ENCODE measurements at places on chromosomes 11 and 22.

DNA sequence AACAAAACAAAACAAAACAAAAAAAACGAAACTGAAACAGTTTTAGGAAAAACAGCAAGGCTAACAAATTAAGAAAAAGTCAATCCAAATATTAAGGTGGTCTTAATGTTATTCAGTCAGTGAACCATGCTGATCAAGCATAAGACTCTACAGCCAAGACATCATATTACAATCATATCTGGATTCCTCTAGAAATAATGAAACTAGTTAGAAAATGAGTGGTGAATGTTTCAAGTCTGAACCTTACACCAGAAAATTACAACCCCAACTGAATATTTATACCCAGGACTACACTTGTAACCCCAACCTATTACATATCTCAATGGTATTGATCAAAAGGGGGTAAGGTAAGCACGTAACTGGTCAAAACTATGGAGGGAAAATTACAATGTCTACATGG, 48.8 kb downstream of the ACAT1 start:
- DNase-seq: peak; percentile 60

GRCh38 chr11:110200241-110200640, 96.2 kb downstream of the RDX start:
- no peak for DNase-seq

GRCh38 chr11:134048028-134048427, 20.8 kb upstream of the JAM3 start:
- no peak for DNase-seq

DNA sequence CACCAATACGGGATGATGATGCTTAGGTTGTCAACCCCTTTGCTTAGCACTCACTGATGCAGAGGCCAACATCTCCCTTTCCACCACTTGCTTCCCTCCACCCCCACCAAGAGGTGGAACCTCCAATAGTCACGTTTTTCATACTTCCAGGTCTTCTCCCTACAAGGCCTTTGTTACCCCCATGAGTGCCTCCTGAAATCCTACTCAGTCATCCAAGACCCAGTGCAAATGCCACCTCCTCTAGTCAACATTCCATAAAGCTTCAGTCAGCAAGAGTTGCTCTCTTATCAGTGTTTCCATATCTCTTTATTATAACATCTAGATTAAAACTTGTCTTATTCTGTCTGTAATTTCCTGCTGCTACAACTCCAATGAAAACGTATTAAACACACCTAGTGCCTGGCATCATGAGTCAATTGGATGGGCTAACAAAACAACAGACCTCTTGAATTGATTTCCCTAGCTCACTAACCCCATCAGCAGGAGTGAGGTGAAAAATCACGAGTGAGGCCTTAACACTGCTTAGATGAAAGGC, 370.7 kb upstream of the CCDC90B start:
- DNase-seq: no peak

DNA sequence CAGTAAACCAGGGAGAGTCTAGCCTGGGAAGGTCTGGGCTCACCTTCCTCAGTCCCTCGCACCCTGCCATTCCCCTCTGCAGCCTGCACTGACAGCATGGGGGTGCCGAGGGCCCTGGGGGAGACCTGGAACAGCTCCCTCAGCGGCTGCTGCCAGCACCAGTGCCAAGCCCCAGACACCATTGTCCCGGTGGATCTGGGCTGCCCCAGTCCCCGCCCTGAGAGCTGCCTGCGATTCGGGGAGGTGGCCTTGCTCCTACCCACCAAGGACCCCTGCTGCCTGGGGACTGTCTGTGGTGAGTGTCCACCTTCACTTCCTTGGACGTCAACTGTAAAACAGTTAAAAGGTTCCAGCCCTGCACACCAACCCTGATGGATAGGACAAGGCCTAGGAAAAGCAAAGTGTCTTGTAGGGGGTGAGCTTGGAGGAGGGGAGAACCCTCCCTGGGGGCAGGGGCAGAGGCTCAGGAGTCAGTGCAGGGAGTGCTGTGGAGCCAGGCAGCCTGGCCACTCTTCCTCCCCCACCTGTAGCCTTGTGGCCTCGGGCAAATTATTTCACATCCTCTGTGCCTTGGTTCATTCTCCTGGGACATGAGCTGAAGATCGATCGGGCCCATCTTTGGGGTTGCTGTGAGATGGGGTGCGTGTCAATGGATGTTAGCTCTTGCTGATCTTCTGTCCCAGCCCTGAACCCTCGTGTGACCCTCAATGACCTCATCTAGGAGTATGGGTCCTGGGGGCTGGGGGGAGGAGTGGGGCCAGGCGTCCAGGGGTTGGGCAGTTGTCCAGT, 85.2 kb upstream of the MYOD1 start:
- no peak for DNase-seq
